ENCODE measurements at places on chromosomes 2 and 18.

GRCh38 chr2:104844807-104845551, 8.9 kb upstream of the POU3F3 start:
- no peak for DNase-seq

GRCh38 chr2:226429476-226429875, 370.1 kb downstream of the IRS1 start:
- no peak for DNase-seq

DNA sequence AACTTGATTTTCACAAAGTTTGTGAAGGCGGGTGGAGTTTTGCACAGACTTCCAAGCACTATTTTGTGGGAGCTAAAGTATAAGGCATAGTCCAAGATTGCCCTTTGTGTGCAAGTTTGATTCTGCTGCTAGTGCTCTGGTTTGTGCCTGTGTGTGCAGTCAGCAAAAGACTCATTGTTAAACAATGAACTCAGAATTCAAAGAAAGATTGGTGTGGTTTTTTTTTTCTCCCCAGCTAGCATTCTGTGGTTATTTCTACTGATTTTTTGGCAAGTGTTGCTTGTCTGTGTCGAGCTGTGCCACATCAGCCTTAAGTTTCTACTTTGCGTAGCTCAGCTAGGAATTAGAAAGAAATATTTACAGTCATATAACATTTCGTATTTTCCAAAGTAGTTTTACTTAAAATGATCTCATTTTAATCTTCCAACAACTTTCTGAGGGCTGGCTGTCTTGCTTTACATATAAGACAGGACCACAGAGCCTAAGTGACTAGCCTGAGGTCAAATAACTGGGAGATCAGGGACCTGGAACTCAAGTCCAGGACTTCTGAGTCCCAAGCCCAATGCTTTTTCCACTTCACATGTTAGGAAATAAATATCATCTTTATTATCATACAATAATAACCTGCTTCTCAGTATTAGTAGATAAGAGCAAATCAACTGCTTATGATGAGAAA, 69.8 kb downstream of the BABAM2 start:
- DNase-seq: no peak

DNA sequence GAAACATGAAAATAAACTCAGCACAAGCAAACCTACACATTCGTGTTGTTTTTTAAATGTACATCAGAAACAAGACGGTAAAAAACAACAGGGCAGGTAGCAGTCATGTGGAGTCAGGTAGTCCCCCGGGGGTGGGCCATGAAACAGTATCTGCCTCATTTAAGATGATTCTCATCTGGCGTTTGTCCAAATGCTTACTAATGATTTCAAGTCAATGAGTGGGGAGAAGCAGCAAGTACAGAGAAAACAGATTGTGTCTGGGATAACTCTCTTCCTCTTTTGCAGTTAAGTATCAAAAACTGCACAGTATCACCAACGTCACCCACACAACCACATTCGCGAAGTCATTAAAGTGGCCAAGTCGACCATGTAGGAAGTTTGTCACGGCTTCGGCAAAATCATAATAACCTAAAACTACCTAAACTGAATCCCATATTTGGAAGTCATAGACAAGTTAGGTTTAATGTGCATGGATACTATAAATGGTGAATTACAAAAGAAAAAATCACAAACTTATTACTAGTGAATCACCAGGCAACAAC, 1.3 kb downstream of the LAPTM4A start:
- DNase-seq: no peak

- DNase-seq: no peak
Observed at GRCh38 chr2:52289741-52290140, 1257.8 kb upstream of the NRXN1 start.

- no peak for DNase-seq
Observed at GRCh38 chr18:73880387-73880786, 267.2 kb downstream of the FBXO15 start.

DNA sequence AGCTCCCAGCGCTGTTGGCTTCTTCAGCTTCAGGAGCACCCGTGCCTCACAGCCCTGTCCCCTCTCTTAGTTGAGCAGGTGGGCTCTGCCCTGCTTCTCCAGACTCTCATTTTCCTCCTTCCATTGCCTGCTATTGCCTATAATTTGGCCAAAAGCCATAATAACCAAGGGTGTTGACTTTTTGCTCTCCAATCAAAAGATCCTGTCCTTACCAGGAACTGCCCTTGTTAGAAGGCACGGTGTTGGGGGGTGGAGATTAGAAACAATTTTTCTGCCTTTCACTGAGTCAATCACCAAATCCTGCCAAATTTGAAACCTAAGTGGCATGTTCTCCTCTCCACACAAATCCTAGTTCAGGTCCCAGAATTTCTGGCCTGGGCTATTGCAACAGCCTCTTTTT, 16.7 kb upstream of the PDIA6 start:
- DNase-seq: no peak

DNA sequence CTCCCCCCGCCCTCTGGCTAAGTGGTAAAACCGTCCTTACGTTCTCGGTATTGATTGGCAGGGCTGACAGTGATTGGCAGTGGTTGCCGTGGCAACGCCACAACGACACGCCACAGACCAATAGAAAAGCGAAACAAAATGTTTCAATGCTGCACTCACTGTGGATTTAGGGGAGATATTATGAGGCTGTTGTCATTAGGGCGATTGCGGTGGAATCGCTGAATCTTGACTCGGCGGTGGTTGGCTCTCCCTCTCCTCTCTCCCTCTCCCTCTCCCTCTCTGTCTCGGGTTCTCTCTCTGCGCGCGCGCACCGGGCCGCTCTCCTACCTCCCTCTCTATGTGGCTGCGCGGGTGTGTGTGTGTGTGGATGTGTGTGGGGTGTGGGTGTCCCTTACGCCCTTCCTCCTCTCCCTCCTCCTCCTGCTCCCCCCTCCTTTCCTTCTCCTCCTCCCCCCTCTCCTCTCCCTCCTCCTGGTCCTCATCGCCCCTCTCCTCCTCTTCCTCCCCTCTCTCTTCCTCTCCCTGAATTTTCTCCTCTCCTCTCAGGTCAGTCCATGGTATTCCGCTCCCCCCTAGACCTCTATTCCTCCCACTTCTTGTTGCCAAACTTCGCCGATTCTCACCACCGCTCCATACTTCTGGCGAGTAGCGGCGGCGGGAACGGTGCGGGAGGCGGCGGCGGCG, at the start of gene SIX3:
SIX3 (plus strand) TSS at position 152 of the 684 bp plus-strand sequence; CDS start at position 555, 403 bp downstream.
- DNase-seq: no peak

GRCh38 chr18:65631766-65632165, 119.0 kb upstream of the CDH7 start:
- DNase-seq: no peak

DNA sequence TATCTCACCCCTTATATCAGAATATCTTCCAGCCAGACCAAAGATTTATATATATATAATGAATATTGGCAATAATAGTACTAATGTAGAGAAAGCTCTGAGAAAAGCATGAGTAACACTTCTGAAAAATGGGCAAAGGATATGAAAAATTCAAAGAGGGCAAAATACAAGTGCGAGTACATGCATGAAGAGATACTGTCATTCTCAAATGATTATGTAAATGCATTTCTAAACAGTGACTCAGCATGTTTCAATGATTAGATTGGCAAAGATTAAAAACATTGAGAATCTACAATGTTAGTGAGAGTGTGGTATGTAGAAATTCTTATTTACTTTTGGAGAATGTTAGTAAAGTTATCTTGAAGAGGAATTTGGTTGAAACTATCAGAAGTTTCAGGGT, 118.3 kb upstream of the NEDD4L start:
- DNase-seq: no peak

DNA sequence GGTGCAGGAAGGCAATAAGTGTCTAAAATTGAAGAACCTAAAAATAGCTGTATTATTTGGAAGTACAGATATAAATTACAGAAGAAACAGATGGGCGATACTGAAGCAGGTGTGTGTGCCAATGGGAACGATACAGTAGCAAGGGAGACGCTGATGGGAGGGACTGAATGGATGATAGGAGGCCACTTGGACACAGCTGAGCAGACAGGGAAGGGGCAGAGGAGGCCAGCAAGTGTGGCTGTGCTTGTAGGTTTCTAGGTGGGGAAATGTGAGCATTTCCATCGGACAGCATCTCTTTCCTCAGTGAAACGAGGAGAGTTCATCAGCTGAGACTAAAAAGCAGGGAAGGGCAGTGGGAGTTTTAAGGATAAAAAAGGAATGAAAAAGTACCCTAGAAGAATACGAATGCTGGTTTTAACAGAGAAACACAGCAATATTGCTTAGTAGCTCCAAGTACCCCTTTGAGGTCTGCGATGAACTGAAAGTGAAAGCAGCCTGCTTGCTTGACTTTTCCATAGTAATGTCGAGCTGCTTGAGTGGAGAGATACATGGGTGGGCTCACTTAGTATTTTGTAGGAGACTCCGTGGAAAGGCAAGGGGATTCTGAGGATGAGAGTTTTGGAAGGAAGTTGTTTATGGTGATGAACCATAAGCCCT, 91.7 kb upstream of the EPC2 start:
- DNase-seq: no peak

- DNase-seq: no peak
Observed at GRCh38 chr2:201872591-201872990, 66.3 kb downstream of the CDK15 start.

- no peak for DNase-seq
Observed at GRCh38 chr2:80007777-80008503, 296.6 kb downstream of the LRRTM1 start.

DNA sequence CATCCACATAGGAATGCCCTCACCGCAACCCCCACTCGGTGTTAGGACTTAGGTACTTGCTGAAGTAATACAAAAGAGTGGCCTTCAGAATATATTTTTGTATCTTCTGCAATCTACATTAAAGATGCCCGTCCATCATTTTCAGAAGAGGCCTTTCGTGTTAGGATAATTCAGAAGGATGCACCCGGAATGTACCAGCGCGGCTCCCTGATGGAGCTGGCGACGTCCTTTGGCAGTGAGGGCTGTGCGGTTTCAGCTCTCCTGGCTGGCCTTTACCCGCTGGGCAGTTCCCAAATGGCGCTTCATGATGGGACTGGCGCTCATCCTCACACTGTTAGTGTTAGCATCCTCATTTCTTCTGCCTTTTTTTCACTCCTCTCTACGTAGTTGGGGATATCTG, 15.3 kb downstream of the TWIST2 start:
- DNase-seq: no peak

DNA sequence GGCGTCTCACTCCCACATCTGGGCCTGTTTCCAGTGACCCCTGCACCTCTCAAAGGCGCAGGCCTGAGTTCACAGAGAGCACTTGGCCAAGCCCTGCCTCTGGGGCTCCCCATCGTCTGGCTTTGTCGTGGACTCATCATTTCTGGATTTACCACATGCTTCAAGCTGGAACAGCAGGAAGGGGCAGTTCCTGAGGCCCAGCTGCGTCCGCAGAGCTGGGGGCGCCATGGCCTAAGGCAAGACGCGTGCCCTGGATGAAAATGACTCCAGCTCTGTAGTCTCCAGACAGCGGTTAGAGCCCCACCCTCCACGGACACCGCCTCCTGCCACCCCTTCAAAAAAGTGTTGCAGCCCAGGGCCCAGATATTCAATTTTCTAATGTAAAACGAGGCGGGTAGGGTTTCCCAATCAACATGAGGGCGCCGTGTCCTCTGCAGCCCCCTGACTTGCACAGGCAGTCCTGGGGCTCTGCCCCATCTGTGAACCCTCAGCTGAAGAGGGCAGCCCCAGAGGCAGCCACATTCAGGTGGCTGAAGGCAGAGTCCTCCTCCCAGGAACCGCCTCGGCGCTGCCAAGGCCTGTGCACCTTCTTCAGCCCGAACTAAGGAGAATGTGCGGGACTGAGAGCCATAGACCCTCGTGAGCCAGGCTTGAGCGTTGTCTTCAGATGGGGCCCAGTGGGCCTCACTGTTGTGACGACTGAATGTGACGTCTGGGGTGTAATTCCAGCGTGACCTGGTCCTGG, 85.5 kb downstream of the NFATC1 start:
- DNase-seq: peak; percentile 26

GRCh38 chr2:41847744-41848441, 199.9 kb upstream of the PKDCC start:
- DNase-seq: no peak

GRCh38 chr2:110780461-110780860, 48.1 kb downstream of the ACOXL start:
- no peak for DNase-seq

DNA sequence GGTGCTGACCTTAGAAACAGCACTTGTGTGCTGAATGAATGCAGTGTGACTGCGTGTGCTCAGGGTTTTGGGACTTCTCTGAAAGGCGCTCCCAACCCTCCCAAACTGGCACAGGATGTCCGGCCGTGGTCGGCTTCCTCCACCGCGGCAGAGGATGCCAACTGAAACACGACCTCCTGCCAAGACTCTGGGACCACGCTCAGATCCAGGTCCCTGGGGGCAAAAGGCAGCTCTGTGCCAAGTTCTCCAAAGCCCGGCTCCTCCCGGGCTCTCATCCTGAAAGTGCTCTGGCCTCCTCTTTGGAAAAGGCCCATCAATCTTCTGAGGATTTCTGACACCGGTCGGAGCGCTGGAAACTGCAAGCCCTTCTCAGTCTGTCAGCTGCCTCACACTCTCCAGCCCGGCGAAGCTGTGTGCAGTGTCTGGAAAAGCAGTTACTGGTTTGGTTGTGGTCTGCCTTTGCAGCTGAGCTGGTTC, 32.3 kb upstream of the ZBTB7C start:
- peak; percentile 87 for DNase-seq

DNA sequence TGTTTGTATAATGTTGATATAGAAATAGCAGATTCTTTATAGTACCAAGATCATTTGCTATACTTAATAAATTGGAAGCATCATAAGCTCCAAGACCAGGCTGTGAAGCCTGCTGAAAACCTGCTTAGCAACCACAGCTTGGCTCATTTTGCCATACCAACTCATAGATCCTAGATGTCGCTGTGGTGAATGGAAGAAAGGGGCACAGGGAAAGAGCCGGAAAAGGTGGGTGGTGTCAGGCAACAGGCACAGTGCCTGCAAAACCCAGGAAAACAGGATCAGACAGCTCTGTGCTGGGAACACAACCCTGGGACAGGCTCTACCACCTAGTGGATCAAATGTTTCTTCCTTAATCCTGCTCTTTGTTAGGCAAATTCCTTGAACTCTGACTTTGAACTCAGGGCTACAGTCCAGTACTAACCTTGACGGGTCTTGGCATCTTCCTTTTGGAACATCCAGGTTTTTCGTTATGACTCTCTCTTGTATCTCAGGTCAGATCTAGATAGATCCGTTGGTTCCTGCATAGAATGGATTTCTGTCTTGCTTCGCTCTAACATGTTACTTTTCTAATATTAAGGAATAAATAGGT, 31.6 kb downstream of the TWSG1 start:
- DNase-seq: peak; percentile 64

- peak; percentile 23 for DNase-seq
Observed at GRCh38 chr2:179049546-179050311, at the start of gene CCDC141. Gene CCDC141, minus strand, starts transcription at chr2:179050137. Its CDS starts 196 bp downstream, at chr2:179049941.
